ENCODE measurements at places on chromosomes 6 and 20.

- DNase-seq = no peak
These were observed 1.7 kb downstream of the THBS2 start for GRCh38 chr6:169251822-169252504.

- no peak for DNase-seq
These were observed 4.9 kb downstream of the ADGRB3 start for GRCh38 chr6:68639826-68640490.

- DNase-seq = no peak
These were observed 26.5 kb upstream of the GFOD1 start for GRCh38 chr6:13513626-13514502.

DNA sequence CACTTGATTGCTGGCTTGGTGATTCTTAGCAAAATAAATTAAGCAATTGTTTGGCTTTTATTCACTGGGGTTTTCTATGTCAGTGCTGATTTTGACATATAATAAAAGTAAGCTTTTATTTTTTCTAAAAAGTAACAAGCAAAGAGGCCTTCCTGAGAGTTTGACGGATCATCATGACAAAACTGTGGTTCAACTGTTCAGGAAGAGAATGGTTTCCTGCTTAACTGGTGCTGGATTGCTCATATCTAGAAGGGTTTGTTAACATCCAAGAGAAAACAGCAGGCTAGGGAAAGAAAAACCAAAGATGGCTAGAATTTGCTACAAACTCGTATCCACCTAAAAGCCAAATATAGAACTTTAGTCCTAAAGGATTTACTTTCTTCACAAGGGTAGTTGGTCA, 21.2 kb downstream of the SERPINB1 start:
- no peak for DNase-seq

- no peak for DNase-seq
These were observed 45.4 kb downstream of the FIG4 start for GRCh38 chr6:109736273-109737025.

DNA sequence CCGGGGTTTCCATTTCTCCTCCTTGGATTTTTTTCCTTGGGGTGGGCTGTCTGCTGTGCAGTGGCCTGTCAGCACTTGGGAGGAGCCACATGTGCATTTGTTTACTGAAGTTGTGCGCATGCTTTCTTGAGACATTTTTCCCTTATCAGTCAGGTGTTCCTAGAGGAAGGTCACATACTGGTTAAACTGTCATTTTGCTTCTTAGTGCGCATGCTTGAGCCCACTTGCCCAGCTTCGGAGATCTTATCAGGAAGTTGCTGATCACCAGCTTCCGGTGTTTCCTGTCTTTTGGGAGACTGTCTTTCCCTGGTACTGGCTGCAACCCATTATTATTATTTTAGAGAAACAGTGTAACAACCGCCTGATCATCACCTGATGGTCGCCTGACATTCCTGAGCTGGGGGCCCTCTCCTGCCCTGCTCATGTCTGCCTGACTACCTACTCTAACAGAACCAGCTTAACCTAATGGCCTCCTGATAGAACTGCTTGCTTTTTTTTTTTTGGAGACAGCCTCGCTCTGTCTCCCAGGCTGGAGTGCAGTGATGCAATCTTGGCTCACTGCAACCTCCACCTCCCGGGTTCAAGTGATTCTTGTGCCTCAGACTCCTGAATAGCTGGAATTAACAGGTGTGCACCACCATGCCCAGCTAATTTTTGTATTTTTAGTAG, 378 bp upstream of the ERVFRD-1 start:
- no peak for DNase-seq

DNA sequence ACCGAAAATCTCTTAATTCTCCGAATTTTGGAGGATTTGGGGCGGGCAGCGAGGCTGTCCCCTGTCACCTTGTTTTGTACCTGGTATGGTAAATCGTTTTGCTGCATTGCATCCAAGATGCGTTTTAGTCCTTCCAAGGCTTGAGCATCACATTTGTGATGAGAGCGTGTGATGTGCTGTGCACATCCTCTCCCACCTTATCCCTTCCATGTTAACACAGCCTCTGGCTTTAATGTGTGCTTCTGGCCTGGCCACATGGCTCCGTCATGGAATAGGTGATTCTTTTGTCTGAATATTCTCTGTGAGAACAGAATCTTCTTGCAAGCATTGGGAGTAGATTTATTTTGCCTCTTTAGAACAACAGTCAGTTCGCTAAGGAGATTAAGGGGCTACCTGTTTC, 763 bp downstream of the TMEM14A start:
- DNase-seq = no peak

- no peak for DNase-seq
These were observed 75.1 kb downstream of the LY86 start for GRCh38 chr6:6663421-6664135.

GRCh38 chr6:45483501-45483900, 105.8 kb upstream of the SUPT3H start:
- DNase-seq = no peak

GRCh38 chr6:82785206-82785605, 280.4 kb downstream of the UBE3D start:
- no peak for DNase-seq

GRCh38 chr6:48472091-48472490, 361.1 kb upstream of the PTCHD4 start:
- DNase-seq = no peak

- DNase-seq = no peak
These were observed 592 bp upstream of the CTNNBL1 start for GRCh38 chr20:37693242-37693634.

GRCh38 chr6:97876711-97877110, 593.7 kb upstream of the MMS22L start:
- DNase-seq = no peak

DNA sequence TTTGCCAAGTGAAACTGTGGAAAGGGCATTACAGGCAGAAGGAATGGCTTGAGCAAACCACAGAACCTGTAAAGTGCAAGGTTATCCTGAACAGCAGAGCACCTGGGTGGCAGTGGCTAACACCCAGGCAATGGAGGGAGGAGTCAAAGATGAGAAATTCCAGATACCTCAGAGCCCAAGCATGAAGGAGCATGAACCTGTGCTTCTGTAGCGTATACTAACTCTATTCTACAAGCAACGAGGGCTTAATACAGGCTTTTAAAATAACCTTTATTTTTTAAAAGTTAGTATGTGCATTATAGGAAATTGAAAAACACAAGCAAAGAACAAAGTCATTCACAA, 77.0 kb downstream of the CNBD2 start:
- no peak for DNase-seq

DNA sequence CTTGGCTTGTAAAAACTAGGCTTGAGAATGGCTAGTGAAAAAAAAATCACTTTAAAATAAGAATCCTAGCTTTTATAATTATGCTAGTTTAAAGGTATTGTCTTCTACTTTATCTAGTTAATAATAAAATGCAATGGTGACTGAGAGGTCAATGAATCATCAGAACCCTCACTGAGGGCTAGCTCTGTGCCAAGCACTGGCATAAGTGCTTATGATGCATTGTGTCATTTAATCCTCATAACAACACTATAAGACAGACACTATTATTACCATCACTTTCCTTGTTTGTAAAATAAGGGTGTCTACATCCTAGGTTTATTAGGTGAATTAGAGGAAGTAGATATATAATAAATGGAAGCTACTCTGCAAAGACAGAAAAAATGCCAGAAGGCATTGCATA, 144.3 kb downstream of the F13A1 start:
- peak; percentile 7 for DNase-seq

GRCh38 chr20:11267762-11268335, 594.0 kb upstream of the JAG1 start:
- no peak for DNase-seq

GRCh38 chr20:62760856-62761758, 35.2 kb upstream of the MRGBP start:
- DNase-seq = no peak

GRCh38 chr6:38346291-38347079, 293.2 kb downstream of the BTBD9 start:
- DNase-seq = peak; percentile 42

GRCh38 chr20:15976047-15976736, 597.1 kb downstream of the KIF16B start:
- no peak for DNase-seq

GRCh38 chr6:160978141-160978901, 13.2 kb upstream of the MAP3K4 start:
- peak; percentile 15 for DNase-seq

DNA sequence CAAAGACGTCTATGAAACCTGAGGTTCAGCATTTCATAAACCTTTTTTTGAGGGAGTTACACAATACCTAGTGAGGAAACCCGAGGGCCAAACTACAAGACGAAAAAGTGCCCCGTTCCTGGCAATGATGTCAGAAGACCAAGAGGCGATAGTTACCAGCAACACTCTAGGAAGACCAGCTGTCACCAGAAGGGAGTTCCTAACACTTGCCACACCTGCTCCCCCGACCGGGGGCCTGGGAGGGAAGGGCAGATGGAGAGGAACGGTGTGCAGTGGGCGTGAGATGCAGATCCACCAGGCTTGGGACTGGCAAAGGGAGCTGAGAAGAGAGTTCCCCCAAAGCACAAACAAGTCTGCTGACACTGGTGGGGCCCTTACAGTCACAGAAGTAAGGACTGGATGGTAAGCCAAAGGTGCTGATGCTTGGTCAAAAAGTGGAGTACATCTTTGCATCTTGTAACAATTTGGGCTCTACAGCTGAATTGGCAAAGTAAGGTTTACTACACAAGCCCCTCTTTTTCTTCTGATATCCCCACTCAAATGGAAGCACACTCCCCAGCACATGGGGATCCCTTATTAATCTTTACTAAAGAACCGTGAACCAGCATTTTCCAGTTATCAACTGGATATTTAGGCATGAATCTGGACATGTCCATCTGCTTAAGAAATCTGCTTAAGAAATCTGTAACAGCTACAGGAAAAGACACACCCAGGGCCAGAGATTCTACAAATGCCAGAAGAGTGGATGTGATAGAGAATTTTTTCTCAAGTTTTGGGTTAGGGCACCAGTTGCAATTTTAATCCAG, 38.5 kb downstream of the PANK2 start:
- peak; percentile 77 for DNase-seq

DNA sequence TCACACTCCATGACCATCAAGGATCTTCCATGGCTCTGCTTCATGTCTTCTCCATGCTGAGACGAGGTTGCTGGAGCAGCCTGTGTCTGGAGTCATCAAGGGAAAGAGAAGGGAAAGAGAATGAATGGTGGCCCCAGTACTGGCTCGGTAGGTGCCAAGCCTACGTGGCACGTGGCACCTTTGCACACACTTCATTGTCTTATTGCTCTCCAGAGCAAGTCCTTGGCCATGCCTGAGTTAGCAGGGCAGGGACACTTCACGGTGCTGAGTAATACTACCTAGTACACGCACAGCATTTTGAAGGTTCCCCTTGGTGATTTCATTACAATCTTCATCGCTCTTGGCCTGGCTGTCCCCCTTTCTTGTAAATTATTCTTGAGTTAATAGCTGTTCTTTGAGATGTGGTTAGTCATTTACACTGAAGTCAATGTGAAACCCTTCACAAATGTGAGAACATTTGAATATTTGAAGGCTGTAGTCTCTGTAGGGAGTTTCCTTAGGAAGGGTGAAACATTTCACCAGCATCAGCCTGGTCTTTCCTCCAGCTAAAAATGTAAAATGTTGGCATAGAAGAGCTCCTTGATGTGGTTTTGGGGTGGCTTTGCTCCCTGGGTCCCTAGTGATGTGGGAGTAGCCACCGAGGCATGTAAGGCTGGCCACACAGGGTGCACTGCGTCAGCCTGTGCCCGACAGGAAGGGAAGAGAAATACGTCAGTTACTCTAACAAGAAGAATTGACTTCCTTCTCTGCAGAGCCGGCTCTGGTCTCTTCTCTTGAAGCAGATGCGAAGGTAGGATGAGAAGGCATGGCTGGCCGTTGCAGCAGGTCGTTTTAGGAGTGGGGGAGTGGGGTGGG, at the start of gene SYTL3:
Gene SYTL3 (plus strand): TSS at position 766 of the 855 bp plus-strand sequence. CDS start 13,215 bp downstream, outside the sequence.
- DNase-seq = no peak

GRCh38 chr6:85250586-85251220, 199.2 kb upstream of the NT5E start:
- DNase-seq = peak; percentile 43

GRCh38 chr6:121161886-121162285, 172.4 kb downstream of the TBC1D32 start:
- DNase-seq = no peak

DNA sequence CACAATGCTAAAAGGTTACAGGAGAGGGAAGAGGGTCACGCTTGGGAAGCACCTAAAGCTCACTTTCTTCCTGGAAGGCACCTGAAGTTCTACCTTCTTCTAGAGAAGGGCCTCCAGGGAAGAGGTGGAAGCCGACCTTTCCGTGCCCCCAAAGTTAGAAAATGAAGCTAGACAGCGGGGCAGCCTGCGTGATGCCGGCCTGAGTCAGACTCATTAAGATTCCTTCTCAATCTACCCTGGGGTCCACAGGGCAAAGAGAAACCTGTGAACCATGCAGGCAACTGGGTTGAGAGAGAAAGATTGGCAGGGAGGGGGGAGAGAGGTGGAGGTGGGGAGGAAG, 54.8 kb upstream of the CCDC167 start:
- no peak for DNase-seq

DNA sequence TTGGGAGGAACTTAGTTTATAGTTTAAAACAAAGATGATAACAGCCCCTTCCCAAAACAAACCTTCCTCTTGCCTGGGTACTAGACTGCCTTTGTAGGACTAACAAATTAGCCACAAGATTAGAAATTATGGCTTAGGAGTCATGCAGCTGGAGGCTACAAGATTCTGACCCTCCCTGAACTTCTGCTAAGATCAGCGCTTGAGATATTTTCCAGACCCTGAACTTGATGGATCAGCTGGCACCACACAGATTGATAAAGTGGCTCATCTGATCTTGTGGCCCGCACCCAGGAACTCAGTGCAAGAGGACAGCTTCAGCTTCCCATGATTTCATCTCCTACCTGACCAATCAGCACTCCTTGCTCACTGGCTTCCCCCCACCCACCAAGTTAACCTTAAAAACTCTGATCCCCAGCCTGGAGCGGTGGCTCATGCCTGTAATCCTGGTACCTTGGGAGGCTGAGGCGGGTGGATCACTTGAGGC, 5.9 kb upstream of the SERINC3 start:
- DNase-seq = no peak

GRCh38 chr6:6392214-6393068, 72.0 kb upstream of the F13A1 start:
- DNase-seq = no peak

DNA sequence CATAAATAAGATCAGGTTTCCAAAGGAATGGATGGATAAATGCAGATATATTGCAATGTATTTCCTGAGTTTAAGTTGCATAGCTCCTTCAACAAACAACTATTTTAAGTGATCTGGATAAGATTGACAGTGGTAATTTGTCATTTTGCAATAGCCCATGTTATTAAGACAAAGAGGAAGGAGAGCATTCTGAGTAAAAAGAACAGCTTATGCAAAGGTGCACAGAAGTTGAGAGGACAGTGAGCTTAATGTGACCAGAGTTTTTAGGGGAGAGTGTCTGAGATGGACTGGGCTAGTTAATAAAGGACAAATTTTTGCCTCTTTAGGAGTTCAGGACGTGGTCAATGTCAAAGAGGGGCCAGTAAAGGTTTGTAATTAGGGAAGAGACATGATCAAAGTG, 48.8 kb upstream of the FBXO30 start:
- DNase-seq = no peak

GRCh38 chr6:2186516-2186915, 58.9 kb downstream of the GMDS start:
- no peak for DNase-seq
